CD8-positive, alpha-beta memory T cell (primary cell): ENCODE measurements at places on chromosomes 4 and X.

DNA sequence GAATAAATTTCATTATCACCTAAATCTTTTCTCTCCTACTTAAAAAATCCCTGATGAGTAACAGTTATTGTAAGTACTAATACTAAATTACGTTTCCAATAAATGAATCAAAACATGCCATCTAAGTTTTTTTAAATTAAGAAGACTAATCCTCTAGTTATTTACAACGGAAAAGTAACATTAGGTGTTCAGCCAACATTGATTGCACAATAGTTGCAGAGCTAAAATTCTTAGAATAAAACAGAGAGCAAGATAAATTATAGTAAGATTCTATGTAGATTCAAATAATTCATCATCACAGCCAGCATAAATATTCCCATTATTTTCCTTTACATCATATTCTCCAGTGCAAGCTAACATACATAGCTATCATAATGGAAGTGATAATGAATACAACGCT lies 139.2 kb downstream of the HDX start:
- no peak for DNase-seq

- no peak for DNase-seq
These were observed 2.3 kb upstream of the PHOX2B start for GRCh38 chr4:41750626-41751448.

DNA sequence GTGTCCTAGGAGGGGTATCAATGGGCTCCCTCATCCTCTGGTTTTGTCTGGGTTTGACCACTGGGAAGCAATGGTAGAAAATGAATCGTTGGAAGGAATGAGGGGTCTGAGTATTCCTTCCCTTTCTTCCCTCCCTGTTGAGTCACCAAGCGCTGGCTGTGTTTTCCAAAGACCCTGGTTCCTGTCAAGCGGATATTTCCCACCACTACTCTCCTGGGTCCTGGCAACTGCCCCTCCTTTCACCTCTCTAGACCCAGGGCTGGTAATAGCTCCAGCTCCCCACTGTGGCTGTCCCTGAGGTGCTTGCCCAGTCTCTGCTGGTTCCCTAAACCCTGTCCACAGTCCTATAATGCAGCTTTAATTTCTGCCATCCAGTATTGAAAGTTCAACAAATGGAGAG lies 22.2 kb downstream of the SMIM43 start:
- DNase-seq: no peak

DNA sequence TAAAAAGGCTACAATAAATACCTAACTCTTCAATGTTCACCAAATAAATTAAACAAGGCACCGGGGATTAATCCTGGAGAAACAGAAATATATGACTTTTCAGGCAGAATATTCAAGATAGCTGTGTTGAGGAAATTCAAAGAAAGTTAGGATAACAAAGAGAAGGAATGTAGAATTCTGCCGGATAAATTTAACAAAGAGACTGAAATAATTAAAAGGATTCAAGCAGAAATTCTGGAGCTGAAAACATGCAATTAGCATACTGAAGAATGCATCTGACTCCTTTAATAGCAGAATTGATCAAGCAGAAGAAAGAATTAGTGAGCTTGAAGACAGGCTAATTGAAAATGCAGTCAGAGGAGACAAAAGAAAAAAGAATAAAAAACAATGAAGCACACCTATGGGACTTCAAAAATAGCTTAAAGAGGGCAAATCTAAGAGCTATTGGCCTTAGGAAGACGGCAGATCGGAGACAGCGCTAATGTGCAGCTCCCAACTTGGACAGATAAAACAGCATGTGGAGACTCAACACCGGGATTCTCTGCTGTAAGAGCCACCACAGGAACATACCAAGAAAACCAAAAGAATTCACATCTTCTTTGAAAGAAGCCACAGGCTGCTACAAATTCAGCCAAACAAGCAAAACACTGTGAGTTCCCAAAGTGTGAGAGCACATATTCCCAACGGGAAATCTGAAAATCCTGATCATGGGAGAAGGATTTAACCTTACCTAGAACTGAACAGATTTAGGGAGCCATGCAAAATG lies 1290.9 kb downstream of the PCDH18 start:
- no peak for DNase-seq

- DNase-seq: no peak
These were observed 102.7 kb downstream of the VCX3A start for GRCh38 chrX:6432226-6432625.

- no peak for DNase-seq
These were observed 61.4 kb downstream of the TNIP2 start for GRCh38 chr4:2694691-2695090.

DNA sequence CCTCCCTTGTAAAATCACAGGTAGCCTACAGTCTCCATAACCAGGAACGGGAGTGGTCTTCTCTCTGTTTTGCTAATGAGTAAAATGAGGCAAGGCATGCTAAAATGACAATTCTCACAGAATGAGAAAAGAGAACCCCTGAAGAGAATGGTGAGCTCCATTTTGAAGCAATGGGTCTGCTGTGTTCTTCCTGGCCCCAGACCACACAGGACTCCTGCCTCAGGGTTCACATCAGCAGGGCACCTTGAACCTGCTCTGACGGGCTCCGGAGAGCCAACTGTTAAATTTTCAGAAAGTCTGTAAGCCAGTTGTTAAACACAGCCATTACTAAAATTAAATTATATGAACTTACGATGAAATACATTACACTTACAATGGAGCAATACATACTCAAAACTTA lies 32.1 kb upstream of the RBM47 start:
- no peak for DNase-seq

DNA sequence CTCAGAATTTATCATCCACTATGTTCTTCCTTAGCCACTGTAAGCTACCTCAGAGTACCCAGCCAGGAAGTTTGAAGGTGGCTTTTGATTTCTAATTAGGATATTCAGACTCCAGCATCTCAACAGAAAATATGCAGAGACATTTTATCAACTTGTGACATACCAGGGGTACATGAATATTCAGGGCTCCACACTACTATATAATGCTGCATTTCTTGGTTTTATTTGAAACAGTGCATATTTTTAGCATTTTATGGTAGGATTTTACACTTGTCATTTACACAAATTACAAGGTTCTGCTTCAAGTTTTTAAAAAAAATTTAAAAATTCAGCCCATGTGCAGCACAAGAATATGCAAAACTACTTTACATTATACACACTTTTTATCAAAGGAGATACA lies 124.7 kb downstream of the UBE2K start:
- no peak for DNase-seq

GRCh38 chr4:144366425-144366824 lies 225.9 kb upstream of the GYPA start:
- DNase-seq: no peak

DNA sequence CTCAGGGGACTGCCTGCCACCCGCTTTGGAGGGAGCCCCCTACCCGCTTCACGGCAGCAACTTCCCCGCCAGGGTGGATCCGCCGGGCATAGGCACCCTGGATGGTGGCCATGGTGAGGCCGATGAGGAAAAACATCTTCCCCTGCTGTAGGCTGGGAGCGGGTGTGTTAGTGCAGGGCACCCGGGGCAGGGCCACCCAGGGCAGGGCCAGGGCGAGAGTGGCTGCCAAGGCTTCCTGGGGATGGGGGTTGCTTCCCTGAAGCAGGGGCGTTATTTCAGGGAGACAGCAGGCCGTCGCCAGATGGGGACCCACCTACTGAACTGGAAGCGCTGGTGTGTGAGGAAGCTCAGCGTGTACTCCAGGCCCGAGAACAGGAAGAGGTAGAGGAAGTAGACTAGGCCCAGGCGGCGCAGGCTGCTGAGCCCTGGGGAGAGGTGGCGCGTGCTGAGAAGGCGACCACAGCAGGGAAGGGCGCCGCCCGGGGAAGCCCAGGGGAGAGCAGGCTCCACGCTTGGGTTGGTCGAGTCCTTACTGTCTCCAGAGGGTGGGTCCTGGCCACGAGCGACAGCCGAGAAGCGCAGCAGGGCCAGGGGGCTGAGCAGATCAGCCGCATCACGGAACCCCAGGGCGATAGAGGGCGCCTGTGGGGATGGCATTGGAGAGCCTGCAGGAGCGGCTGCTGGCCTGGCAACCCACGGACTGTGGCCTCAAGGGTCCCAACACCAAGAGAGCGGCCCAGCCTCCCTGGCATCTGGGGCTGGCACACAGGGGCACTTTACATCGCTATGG lies 31.5 kb downstream of the NOP14 start:
- DNase-seq: peak; percentile 57
